Epithelial cell of esophagus (primary cell): ENCODE measurements at places on chromosomes 4 and X.

- peak; percentile 26 for DNase-seq
Measured at GRCh38 chrX:19661961-19662360, 146.7 kb upstream of the MAP3K15 start.

GRCh38 chr4:133151341-133151690 lies 2.2 kb downstream of the PCDH10 start:
- DNase-seq: peak; percentile 25

- DNase-seq: peak; percentile 58
Measured at GRCh38 chr4:137124278-137124932, 407.9 kb downstream of the PCDH18 start.

DNA sequence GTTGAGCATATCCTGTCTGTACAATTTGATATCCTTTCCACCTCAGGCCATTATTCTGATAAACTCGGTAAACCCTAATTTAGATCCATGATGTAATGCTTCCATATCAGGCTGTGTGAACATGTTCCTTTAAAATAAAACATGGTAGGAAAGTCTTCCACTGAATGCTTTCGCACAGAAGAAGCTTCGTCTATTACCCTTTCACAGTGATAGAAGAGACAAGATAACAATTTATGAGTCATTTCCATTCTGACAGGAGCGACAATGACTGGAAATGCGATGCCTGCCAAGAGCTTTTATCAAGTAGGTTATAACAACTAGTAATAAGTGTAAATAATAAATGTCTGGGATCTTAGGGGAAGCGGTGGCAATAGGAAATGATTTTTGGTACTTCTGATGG lies 98.8 kb downstream of the TTC29 start:
- DNase-seq: no peak

DNA sequence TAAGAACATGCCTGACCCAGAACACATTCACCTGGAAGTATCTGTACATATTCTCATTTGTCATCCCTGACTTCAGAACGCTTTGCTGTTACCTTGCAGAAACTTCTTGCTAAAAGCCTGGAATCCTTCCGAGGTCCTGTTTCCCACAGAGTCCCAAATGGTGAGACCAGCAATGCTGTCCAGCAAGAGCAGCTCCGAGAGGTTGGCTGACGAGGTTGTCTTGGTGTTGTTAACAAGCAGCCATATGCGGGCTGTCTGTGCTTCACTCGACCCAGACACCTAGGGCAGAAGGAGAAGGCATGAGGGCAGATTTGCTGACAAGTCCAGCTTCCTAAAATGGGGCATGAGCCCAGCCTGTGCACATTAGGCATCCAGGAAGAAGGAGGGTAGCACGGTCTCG lies 19.3 kb downstream of the EVC2 start:
- DNase-seq: no peak

- DNase-seq: no peak
Measured at GRCh38 chr4:127244515-127244914, 388.2 kb upstream of the INTU start.

DNA sequence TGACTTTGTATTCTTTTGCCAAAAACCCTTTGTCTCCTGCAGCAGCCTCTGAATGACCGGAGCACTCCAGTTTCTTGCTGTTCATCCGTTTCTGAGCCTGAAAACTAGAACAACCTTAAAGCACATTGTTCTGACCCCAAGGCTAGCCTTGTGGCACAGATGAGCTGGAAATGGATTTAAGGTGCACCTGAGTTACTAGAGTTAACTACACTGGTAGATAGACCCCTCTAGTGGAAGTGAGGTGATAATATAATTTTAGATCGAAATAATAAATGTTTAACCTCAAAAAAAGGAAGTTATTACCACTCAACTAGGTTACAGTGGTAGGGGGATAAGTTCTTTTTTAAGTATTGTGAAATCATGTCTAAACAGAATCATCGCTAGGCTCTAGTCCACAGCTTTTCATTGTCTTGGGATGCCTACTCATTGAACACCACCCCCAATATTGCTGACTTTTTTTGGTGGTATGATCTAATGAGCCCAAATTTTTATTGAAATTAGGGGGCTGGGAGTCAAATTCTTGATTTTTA lies 2.7 kb downstream of the PLS3 start:
- no peak for DNase-seq

GRCh38 chrX:137695417-137695816 lies 129.5 kb downstream of the ZIC3 start:
- DNase-seq: no peak

DNA sequence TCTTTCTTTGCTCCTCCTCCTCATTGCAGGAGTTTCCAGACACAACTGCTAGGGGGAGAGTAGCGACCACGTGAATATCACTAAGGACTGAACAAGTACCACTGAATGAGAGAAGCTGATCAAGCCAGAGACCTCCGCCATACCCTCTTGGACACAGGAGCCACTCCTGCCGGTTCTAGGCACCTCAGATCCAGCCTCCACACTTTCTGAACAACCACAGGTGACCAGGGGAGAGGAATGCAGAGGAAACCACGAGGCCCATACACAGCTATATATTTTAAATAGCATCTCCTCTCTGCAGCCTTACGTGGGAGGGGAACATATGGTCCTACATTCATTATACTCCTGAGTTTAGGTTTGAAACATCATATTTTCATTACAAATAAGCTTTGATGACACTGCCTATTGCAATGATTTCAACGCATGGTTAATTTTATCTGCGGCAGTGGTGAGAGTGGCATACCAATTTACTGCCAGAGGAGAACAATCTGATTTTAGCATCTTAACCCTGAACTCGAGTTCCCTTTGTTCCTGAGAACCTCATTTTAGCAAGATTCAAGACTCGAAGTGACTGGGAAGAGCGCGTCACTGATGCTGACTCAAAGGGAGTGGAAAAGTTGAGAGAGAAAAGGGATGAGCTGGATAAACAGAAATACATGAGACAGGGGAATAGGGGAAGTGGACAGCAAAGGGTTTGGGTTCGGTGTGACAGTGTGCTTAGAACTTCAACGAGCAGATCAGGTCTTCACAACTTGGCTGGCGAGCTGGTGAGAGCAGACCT lies 231.7 kb upstream of the PPARGC1A start:
- no peak for DNase-seq

- no peak for DNase-seq
Measured at GRCh38 chrX:122272011-122272410, 912.1 kb upstream of the GRIA3 start.

DNA sequence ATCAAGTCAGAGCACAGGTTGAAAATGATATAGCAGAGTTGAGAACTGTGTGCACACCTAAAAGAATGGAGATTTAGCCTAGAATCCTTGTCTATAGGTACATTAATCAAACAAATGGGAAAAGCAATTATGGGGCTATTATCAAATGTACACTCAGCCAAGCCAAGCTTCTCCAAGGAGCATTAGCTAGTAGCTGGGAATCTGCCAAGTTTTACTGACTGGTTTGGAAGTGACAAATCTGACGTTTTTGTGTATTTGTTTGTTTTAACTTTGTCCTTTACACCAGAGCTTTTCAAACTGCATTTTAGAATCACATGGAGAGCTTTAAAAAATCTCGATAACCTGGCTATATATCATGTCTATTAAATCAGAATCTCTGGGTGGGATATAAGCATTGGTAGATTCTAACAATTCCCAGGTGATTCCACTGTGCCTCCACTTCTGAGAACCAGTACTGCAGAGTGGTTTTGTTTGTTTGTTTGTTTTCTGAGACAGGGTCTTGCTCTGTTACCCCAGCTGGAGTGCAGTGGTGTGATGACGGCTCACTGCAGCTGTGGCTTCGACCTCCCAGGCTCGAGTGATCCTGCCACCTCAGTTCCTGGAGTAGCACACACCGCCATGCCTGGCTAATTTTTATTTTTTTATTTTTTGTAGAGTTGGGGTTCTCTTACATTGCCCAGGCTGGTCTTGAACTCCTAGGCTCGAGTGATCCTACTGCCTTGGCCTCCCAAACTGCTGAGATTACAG lies 279.8 kb downstream of the UNC5C start:
- DNase-seq: peak; percentile 10

- no peak for DNase-seq
Measured at GRCh38 chr4:180898305-180898704, 1344.9 kb upstream of the TENM3 start.

DNA sequence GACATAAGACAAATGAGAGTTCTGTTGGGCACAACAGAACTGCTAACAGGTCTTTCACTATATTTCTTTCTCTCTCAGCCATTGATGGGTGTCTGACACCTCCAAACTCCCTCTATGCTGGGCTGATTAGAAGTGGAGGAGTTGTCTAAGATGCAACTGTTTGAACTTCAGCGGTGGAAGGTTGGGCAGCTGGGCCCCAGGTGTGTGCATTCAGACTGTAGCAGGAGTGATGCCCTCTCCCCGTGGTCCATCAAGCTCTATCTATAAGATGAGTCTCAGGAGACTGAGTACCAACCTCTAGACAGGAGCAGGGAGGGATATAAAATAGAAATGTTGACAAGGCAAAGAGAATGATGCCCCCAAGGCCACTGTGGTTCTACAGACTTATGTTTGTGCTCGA lies 28.2 kb upstream of the CHRNA9 start:
- no peak for DNase-seq

DNA sequence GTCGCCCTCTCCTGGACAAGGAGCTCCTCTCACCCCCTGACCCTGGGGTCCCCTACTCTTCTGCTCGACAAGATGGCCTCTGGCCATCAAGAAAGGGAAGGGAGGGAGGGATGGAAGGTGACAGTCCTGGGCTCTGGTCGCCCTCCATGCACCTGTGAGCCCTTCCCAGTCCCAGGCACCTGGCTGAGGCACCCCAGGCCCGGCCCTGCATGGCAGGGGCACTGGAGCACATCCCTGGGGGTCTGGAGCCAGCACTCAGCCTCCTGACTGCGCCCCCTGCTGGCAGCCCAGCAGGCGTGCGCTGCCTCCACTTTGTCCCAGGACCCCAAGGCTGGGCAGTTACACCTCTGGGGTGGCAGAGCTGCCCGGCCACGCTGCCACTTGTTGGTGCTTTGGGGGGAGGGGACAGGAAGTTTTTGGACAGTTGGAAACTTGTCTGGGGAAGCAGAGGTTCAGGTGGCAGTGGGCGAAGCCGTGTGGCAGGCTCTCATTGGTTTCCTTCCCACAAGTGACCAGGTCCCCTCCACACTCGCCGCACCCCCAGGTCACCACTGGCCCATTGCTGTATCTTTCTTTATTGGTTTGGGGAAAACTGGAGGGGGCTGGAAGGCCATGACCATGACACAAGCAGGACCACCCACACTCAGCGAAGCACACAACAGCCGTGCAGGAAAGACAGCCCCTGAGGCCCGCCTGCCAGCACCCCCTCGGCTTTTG lies 4.3 kb downstream of the PNCK start:
- DNase-seq: no peak

GRCh38 chr4:56505269-56506130 lies at the start of gene ARL9:
TSS of gene ARL9 (plus strand) at chr4:56505791. CDS start at chr4:56505863, 72 bp downstream.
- DNase-seq: peak; percentile 64

DNA sequence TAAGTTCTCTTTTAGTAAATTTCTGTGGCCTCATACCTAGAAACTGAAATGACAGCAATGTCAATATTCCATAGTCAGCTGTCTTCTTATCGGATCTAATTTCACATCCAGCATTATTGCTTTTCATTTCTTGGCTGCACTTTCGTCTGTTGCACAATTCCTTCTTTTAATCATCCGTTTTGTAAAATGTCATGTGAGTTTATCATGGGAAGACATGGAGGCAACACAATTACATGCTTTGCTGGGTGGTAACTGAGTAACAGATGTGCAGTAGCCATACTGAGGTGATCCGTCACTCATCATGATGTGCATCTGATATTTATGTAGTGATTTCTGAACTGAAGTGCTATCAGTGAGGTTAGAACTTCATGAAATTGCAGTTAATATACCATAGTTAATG lies 68.3 kb upstream of the SLC7A11 start:
- DNase-seq: peak; percentile 74

- no peak for DNase-seq
Measured at GRCh38 chr4:168737806-168738172, 240.9 kb downstream of the PALLD start.

DNA sequence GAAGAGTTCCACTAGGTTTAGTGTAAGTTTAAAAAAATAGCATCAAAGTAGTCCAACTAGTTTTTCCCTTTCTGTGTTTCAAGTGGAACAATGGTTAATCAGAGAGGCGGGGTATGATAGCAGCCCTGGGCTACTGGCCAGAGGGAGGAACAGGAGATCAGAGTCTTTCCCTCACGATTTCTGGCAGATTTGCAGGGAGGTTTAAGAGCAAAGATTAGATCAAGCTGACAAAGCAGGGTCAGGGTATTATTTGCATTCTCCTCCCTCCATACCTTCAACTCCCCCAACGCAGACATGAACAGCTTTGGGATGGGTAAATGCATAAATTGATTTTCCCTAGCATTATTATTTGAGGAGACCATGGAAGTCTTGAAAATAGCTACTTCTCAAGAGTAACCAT lies 277.6 kb upstream of the DIAPH2 start:
- peak; percentile 31 for DNase-seq

GRCh38 chrX:118644378-118644777 lies 83.0 kb upstream of the IL13RA1 start:
- DNase-seq: peak; percentile 62

- peak; percentile 39 for DNase-seq
Measured at GRCh38 chrX:131827935-131828334, 195.2 kb upstream of the STK26 start.

DNA sequence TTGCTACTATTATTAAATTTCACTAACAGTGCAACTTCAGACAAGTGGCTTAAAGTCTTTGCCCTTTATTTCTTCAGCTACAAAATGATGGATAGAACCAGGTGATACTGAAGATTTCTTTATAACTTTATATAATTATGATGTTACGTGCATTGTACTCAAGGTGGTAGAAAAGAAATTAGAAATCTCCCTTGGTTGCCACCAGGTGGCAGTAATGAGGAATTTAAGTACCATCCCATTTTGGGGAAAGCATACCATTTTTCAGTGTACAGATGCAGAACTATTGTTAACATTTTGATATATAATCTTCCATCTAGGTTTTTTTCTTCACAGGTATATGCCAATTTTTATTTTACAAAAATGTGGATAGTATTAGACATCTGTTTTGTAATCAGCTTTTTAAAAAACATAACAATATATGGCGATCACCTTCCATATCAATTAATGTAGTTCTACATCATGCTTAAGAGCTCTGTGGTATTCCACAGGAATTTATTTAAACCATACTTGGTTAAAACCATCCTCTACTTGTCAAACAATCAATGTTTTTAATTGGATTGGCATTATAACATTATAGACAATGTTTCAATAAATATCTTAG lies 37.7 kb upstream of the RAB33B start:
- peak; percentile 65 for DNase-seq

- DNase-seq: no peak
Measured at GRCh38 chr4:153464068-153464467, 2.1 kb upstream of the TMEM131L start.

GRCh38 chr4:36740796-36741310 lies 459.4 kb downstream of the DTHD1 start:
- no peak for DNase-seq

DNA sequence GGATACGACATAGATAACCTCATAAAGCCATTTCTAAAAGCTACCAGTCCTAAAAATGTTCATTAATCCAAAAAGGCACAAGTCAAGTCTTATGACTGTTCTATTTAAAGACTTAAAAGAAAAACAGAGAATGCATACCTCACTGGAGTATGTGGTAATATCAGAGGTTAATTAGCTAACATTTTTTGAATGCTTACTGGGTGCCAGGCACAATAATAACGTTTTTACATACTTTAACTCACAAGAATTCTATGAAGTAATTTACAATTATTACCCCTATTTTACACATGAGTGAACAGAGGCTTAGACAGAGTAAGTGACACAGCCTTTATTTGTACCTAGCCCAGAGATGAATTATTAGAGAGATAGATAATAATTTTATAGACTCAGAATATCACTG lies 207.5 kb downstream of the PDGFC start:
- peak; percentile 46 for DNase-seq
